ENCODE measurements at places on chromosomes 12 and 14.

- no peak for DNase-seq
Observed at GRCh38 chr14:75242546-75243273, 35.9 kb upstream of the FOS start.

- DNase-seq = no peak
Observed at GRCh38 chr12:27861428-27862167, 81.6 kb upstream of the MANSC4 start.

- DNase-seq = no peak
Observed at GRCh38 chr12:852864-853263, 96.6 kb downstream of the RAD52 start.

DNA sequence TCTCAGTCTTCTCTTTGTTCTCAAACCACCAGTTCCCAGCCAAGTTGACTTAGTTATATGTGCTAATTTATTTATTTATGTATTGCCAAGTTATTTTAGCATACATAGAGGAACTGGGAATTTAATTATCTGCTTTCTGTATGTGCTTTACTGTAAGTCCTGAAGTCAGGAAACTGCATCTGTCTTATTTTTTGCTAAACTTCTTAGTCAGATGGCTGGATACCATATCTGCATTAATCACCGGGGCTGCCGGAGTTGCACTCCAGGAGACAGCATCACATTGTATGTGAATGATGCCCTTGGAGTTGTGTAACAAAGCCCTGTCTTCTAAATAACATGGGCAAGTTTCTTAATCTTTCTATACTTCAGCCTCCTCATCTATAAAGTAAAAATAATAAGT, 96.2 kb downstream of the MON2 start:
- DNase-seq = no peak

- DNase-seq = no peak
Observed at GRCh38 chr14:100088226-100088625, 23.0 kb downstream of the EVL start.

DNA sequence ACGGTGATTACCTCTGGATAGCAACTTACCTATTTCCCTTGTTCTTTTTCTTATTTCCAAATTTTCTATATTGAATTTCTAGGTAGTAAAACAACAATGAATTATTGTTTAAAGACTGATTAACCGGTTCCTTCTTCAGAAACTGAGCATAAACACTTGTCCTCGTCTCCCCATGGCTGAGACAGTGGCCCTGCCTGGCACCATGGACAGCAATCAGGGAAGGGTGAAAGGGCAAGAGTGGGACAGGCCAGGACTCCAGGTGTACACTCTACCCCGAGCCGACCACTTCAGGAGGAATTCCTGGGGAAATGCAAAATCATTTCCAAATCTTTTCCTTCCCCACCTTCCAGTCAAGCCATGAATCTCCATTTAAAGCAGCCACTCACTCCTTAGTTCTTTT, 48.8 kb upstream of the LTBP2 start:
- no peak for DNase-seq

- no peak for DNase-seq
Observed at GRCh38 chr12:19739195-19739776, 300.0 kb downstream of the AEBP2 start.

DNA sequence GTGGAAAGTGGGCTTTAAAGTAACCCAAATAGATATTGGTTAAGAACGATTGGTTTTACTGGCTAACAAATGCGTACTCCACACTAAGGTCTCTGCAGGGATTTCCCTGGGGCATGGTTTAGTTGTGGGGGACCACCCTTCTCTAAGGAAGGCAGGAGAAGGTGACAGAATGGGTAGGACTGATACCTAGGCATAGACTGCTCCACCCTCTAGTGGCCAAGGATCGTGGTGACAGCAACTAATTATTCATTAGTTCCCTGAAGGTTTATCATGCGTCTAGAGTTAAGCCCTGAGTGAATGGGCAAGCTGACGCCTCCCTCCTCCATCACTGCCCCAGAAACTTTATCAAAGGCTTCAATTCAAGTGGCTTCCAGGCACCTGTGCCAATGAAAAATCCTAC, 9.1 kb downstream of the FAM181A start:
- DNase-seq = no peak

- DNase-seq = no peak
Observed at GRCh38 chr14:69504775-69505174, 20.2 kb downstream of the PLEKHD1 start.

DNA sequence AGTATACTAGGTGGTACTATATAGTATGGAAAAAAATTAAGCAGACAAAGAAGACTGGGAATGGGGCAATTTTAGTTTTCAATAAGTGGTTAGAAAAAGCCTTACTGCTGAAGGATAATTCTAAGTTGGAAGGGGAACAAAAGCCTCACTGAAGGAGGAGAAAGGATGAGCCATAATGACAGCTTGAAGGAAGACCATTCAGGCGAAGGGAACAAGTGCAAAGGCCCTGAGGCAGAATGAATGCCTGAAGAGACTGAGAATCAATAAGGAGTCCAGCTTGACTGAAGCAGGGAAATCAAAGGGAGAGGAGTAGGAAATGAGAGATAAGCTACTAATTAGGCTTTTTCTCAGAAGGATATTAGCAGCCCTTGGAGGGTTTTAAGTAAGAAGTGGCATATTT, 28.5 kb downstream of the PPP1R13B start:
- no peak for DNase-seq

DNA sequence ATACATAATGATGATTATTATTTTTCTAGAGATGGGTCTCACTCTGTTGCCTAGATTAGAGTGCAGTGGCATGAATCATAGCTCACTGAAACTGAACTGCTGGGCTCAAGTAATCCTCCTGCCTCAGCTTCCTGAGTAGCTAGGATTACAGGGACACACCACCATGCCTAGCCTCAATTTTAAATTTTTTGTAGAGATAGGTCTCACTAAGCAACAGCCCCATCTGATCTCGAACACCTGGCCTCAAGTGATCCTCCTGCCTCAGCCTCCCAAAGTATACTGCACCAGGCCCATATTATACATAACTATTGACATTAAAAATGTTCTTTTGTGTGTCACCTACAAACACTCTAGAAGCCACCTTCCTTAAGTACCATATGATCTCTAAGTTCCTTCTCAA, 3.4 kb downstream of the TXNRD1 start:
- no peak for DNase-seq

- no peak for DNase-seq
Observed at GRCh38 chr14:29940482-29940881, 12.8 kb upstream of the PRKD1 start.

DNA sequence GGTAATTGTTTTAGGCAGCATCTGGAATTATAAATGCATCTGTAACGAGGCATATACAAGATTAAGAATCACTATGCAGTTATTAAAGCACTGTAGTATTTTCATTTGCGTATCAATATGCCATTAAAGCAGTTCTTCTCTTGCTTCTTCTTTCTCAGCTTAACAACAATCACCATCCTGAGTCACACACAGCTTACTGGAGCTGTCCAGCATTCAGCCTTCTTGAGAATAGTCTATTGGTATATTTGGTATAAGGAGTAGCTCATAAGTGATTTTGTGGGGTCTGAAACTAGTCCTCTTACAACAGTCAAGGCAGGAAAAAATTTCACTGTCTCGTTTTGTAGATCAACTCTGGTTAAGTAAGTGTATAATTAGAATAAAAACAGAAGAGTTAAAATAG, 523.0 kb upstream of the FOXG1 start:
- no peak for DNase-seq

- DNase-seq = no peak
Observed at GRCh38 chr12:124434354-124434753, 133.1 kb downstream of the NCOR2 start.

- DNase-seq = no peak
Observed at GRCh38 chr12:83573671-83574070, 887.0 kb downstream of the TMTC2 start.

GRCh38 chr14:80965037-80965436, 9.6 kb downstream of the TSHR start:
- no peak for DNase-seq

GRCh38 chr14:105083926-105084685, 18.9 kb upstream of the GPR132 start:
- DNase-seq = no peak

DNA sequence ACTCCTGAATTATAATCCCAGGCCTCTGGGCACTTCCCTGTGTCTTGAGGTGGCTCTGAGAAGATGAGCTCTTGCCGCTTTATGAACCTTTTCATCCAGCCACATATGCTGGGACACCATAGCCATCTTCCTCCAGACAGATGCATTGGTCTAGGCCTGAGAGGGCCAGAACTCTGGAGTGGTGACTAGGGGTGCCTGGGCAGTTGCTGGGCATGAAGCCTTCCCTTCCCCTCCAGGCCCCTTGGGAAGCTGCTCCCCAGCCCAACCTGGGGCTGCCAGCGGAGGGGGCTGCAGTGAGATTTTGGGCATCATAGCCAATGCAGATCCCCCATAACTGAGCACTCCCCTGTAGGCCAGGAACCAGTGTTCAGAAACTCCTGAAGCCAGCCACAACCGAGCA, 135.2 kb downstream of the GCH1 start:
- no peak for DNase-seq

- no peak for DNase-seq
Observed at GRCh38 chr12:69071091-69071370, 138.1 kb upstream of the CPM start.

DNA sequence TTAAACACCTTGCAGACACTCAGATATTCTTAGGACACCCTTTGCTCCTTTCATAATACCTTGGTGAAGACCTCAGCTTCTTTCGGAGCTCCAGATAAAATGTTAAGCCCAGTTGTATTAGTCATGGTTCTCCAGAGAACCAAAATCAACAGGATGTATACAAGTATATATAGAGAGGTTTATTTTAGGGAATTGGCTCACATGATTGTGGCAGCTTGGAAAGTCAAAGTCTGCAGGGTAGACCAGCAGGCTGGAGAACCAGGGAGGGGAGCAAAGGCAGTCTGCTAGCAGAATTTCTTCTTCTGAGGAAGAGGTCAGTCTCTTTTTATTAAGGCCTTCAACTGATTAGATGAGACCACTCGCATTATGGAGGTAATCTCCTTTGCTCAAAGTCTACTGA, 6.9 kb upstream of the IGF1 start:
- no peak for DNase-seq

GRCh38 chr14:96363751-96364336, 518 bp downstream of the GSKIP start:
- no peak for DNase-seq

GRCh38 chr12:28603801-28604200, 413.5 kb downstream of the CCDC91 start:
- no peak for DNase-seq

DNA sequence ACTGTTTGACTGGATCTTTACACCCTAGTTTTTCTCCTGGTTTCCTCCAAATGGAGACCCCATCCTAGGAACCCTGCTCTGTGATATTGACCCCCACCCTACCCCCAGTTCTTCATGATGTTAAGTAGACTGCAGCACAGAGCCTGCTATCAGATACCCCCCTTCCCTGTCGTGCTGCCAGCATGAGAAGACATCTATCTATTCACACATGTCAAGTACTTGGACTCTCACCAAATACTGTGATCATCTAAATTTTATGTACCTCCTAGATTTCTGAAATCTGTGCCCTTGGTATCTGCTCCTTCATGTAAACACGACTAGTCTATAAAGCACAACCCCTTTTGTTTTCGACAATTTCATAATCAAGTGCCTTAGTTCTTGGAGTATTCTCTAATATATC, 38.9 kb downstream of the FERMT2 start:
- DNase-seq = no peak

GRCh38 chr14:37253905-37254304, 56.2 kb downstream of the MIPOL1 start:
- DNase-seq = no peak

- peak; percentile 6 for DNase-seq
Observed at GRCh38 chr14:92105893-92106142, 564 bp downstream of the ATXN3 start.

DNA sequence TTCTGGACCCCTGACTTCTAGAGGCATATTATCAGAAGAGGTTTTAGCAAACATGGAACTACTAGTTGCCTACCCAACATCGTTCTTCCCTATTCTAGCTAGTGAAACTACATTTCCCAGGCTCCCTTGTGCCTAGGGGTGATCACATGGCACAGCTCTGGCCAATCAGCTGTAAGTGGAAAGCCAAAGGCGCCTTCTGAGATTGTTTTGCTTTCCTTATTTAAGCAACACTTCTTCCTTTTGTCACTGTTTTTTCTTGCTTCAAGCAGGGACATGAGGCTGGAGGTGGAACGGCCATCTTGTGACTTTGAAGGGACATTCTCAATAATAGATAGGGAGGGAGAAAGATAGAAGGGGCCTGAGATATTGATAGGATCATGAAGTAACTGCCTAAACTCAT, 136.7 kb downstream of the ZNF664 start:
- DNase-seq = no peak

- DNase-seq = no peak
Observed at GRCh38 chr12:71218616-71219015, 60.8 kb upstream of the TSPAN8 start.

GRCh38 chr12:111022386-111022785, 102.0 kb upstream of the MYL2 start:
- DNase-seq = no peak
